Activated CD8-positive, alpha-beta T cell treated with anti-CD3 and anti-CD28 coated beads, Interleukin-2, amount 10 ng/mL, durations not matched to agents 7 days and 5 days (primary cell): ENCODE measurements at places on chromosomes 11 and 22. TPM values are rescaled to one million over a fixed set of nuclear protein-coding genes. Genes with fewer than 3 reads are reported as not detected.

The IRAG1 gene
- total RNA-seq: not detected

The CKAP5 gene
- 174 TPM for total RNA-seq

DNA sequence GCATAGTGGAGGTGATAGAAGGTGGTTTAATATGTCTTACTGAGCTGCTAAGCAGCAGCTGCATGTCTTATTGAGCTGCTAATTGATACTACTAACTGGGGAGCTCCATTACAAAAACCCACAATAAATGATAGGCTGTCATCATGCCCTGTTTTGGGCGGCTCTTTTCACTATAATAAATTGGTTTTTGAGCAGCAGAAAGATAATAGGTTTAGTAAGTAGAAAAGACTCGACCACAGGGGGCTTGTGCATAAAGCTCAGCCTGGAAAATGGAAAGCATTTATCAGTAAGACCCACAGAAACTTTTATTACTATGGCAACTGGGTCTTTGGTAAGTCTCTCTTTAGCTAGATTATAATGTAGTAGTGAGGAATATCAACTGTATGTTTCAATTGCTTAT lies 117.6 kb downstream of the LDLRAD3 start:
- H3K36me3 ChIP-seq: no peaks in the 10 kb centered on the region
- H3K4me3 ChIP-seq: no peak overlapping the region
- no peaks in the 10 kb centered on the region for H3K4me1 ChIP-seq
- DNase-seq: no peak

- peaks cover 4% of the 10 kb centered on the region for H3K27me3 ChIP-seq
- H3K36me3 ChIP-seq: no peaks in the 10 kb centered on the region
- H3K4me1 ChIP-seq: no peaks in the 10 kb centered on the region
- H3K27ac ChIP-seq: no peak overlapping the region
These were observed 118.2 kb upstream of the CSNK2A3 start for GRCh38 chr11:11471201-11471600.

GRCh38 chr11:50075856-50076255 lies 43.2 kb downstream of the OR4C45 start:
- no peak overlapping the region for H3K4me3 ChIP-seq
- no peaks in the 10 kb centered on the region for H3K27me3 ChIP-seq
- no peak overlapping the region for H3K27ac ChIP-seq
- no peaks in the 10 kb centered on the region for H3K36me3 ChIP-seq
- H3K4me1 ChIP-seq: no peaks in the 10 kb centered on the region

- H3K4me1 ChIP-seq: no peaks in the 10 kb centered on the region
- H3K36me3 ChIP-seq: no peaks in the 10 kb centered on the region
- no peak overlapping the region for H3K4me3 ChIP-seq
- H3K27ac ChIP-seq: no peak overlapping the region
- H3K27me3 ChIP-seq: peaks cover 26% of the 10 kb centered on the region
These were observed 85.8 kb upstream of the SC5D start for GRCh38 chr11:121206810-121207209.

GRCh38 chr11:117037975-117038350 lies 60.3 kb downstream of the SIK3 start:
- peak overlapping the region; percentile 31 for H3K27ac ChIP-seq
- H3K36me3 ChIP-seq: no peaks in the 10 kb centered on the region
- H3K4me1 ChIP-seq: peaks cover 15% of the 10 kb centered on the region
- no peaks in the 10 kb centered on the region for H3K27me3 ChIP-seq
- no peak for DNase-seq

The SLC22A25 gene
- not detected for total RNA-seq

The LDHAL6A gene
- total RNA-seq: not detected

The API5 gene
- 108 TPM for total RNA-seq

The BEST1 gene
- total RNA-seq: not detected

The FXYD2 gene
- total RNA-seq: 24.3 TPM

The NCAM1 gene
- 1.4 TPM for total RNA-seq

- H3K4me3 ChIP-seq: no peak overlapping the region
- peaks cover 9% of the 10 kb centered on the region for H3K27me3 ChIP-seq
- no peak for DNase-seq
- peaks cover 2% of the 10 kb centered on the region for H3K4me1 ChIP-seq
- H3K36me3 ChIP-seq: no peaks in the 10 kb centered on the region
These were observed 123.6 kb upstream of the TIMP3 start for GRCh38 chr22:32677876-32678275.

DNA sequence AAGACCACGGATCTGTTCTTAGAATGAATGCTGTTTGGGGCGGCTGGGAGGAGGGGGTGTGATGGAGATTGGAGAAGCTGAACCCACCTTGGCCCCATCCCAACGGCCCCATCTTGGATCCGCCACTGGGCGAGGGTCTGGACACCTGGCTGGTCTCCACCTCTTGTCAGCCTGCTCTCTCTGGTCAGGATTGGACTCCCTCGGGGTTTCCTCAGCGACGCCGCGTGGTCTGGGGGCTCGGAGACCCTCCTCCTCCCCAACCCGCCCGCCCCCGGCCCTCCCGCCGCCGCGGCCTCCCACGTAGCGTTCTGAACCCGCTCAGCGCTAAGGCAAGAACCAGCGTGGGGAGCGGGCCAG lies 4.3 kb upstream of the FLI1 start:
- no peaks in the 10 kb centered on the region for H3K36me3 ChIP-seq
- no peak overlapping the region for H3K27ac ChIP-seq
- peaks cover 60% of the 10 kb centered on the region for H3K4me1 ChIP-seq
- H3K4me3 ChIP-seq: no peak overlapping the region
- no peak for DNase-seq

The GGT5 gene
- 0.29 TPM for total RNA-seq

DNA sequence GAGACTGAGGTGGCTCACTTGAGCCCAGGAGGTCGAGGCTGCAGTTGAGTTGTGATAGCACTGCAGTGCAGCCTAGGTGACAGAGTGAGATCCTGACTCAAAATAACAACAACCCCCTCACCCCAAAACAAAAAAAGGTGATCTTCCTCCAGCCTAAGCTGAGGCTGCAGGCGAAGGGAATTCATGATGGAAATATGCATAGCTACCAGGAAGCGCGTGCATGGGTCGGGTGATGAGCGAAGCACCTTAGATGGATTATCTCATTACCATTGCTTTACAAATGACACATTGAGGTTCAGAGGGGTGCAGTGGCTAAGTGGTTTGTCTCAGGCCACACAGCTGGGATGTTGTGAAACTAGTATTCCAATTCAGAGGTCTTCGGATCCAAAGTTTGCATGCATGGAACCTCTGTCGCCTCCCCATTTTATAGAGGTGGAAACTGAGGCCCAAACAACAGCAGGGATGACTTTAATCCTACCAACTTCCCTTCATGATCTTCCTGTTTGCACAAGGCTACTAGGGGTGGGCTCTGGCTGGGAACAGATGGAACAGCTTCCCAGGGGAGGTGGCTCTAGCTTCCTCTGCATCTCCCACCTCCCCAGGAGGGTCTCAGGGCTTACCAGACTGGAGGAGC lies 4.6 kb downstream of the SLC29A2 start:
- no peak overlapping the region for H3K27ac ChIP-seq
- H3K36me3 ChIP-seq: peaks cover 3% of the 10 kb centered on the region
- H3K4me3 ChIP-seq: no peak overlapping the region
- no peaks in the 10 kb centered on the region for H3K27me3 ChIP-seq
- peaks cover 13% of the 10 kb centered on the region for H3K4me1 ChIP-seq
- no peak for DNase-seq

The APOA5 gene
- total RNA-seq: not detected

DNA sequence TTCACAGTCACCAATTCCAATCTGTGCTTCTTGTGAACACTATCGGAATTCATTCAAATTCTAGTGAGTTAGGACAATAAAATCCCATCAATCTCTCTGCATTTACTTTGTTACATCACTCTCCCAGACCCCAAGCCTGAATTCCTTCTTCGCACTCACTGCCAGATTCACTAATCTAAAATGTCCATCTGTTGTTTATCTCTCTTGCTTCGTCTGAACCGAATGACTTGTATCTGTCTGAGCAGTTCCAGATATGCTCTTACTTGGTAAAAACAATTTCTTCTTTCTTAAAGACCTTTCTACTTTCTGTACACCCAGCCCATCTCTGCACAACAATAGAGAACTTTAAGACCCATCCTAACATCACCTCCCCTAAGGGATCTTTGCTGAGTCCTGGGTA lies 7.0 kb downstream of the MMP10 start:
- DNase-seq: no peak
- H3K4me3 ChIP-seq: no peak overlapping the region
- H3K36me3 ChIP-seq: no peaks in the 10 kb centered on the region
- H3K4me1 ChIP-seq: no peaks in the 10 kb centered on the region
- H3K27me3 ChIP-seq: peaks cover 4% of the 10 kb centered on the region

- no peak for DNase-seq
- H3K4me3 ChIP-seq: no peak overlapping the region
- H3K4me1 ChIP-seq: no peaks in the 10 kb centered on the region
- no peak overlapping the region for H3K27ac ChIP-seq
- H3K36me3 ChIP-seq: no peaks in the 10 kb centered on the region
These were observed 23.7 kb upstream of the SLC36A4 start for GRCh38 chr11:93221539-93221938.

- H3K27ac ChIP-seq: no peak overlapping the region
- no peak for DNase-seq
These were observed 111.6 kb downstream of the NTM start for GRCh38 chr11:131481971-131482370.

The TYMP gene
- total RNA-seq: 71.8 TPM

GRCh38 chr11:110903830-110904229 lies 191.6 kb upstream of the ARHGAP20 start:
- H3K4me3 ChIP-seq: no peak overlapping the region
- DNase-seq: no peak
- peaks cover 20% of the 10 kb centered on the region for H3K4me1 ChIP-seq
- H3K36me3 ChIP-seq: peaks cover 15% of the 10 kb centered on the region

The FUT4 gene
- 7.0 TPM for total RNA-seq

The CECR2 gene
- not detected for total RNA-seq

The TFIP11 gene
- total RNA-seq: 57.7 TPM

The CD248 gene
- total RNA-seq: 80.8 TPM

- H3K27me3 ChIP-seq: peaks cover 16% of the 10 kb centered on the region
- H3K4me3 ChIP-seq: no peak overlapping the region
- no peaks in the 10 kb centered on the region for H3K4me1 ChIP-seq
- no peaks in the 10 kb centered on the region for H3K36me3 ChIP-seq
- no peak overlapping the region for H3K27ac ChIP-seq
These were observed 87.7 kb upstream of the BIRC3 start for GRCh38 chr11:102229510-102230123.

- no peak overlapping the region for H3K4me3 ChIP-seq
- DNase-seq: no peak
- H3K4me1 ChIP-seq: no peaks in the 10 kb centered on the region
- peaks cover 6% of the 10 kb centered on the region for H3K27me3 ChIP-seq
- no peak overlapping the region for H3K27ac ChIP-seq
- no peaks in the 10 kb centered on the region for H3K36me3 ChIP-seq
These were observed 60.5 kb downstream of the APIP start for GRCh38 chr11:34855754-34856095.

- peaks cover 11% of the 10 kb centered on the region for H3K27me3 ChIP-seq
- no peak for DNase-seq
- no peak overlapping the region for H3K27ac ChIP-seq
- H3K4me3 ChIP-seq: no peak overlapping the region
These were observed 24.3 kb upstream of the MRGPRX2 start for GRCh38 chr11:19084661-19085315.

DNA sequence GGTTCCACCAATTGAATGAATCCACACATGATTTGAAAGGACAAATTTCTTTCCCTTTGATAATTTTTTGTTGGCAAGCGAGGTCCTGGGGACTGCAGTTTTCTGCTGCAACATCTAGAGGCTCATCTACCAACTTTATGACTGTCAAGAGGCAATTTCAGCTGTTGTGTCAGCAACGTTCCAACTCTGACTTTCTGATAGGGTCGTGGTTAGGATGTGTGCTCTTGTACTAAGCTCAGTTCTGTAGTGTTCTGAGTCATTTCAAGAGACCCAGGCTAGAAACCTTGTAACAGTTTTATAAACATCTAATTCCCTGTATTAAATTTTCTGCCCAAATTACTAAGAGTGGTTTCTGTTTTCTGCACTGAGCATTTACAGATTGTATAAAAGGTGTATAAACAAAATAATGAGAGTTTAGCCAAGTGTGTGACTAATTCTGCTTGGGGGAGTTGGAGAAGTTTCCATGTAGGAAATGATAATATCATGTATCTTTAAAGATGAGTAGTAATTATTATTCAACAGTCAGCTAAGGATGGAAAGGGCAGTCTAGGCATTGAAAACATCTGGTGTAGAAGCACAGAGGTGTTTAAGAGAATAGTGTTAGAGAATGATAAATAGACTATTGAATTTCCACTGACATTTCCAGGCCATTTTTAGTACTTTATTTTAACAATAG lies 72.2 kb downstream of the RBMXL2 start:
- DNase-seq: no peak
- H3K4me1 ChIP-seq: no peaks in the 10 kb centered on the region
- H3K36me3 ChIP-seq: no peaks in the 10 kb centered on the region
- H3K27ac ChIP-seq: no peak overlapping the region
- no peak overlapping the region for H3K4me3 ChIP-seq

The ACRV1 gene
- total RNA-seq: not detected

GRCh38 chr11:14361951-14362350 lies 3.0 kb upstream of the RRAS2 start:
- H3K27ac ChIP-seq: no peak overlapping the region
- H3K4me1 ChIP-seq: peaks cover 52% of the 10 kb centered on the region
- DNase-seq: no peak
- H3K36me3 ChIP-seq: peaks cover 8% of the 10 kb centered on the region
- no peak overlapping the region for H3K4me3 ChIP-seq

DNA sequence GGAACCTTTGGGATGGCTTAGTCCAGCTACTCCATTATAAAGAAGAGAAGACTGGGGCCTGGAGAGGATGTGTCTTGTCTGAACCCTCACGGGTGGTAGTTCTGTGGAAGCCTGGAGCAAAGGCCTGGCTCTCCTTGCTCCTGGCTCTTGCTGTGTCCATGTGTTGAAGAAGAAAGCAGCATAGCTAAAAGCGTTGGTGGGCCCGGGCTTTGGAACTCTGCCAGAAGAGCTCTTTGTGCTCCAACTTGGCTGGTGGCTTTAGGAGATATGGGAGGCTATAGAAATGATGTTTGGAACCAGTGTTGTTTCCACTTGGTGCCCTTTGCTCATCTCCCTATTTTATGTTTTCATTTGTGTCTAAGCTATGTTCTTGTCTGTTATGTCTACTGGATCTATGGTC lies 131.1 kb downstream of the DBX1 start:
- H3K36me3 ChIP-seq: no peaks in the 10 kb centered on the region
- no peak overlapping the region for H3K27ac ChIP-seq
- peaks cover 2% of the 10 kb centered on the region for H3K27me3 ChIP-seq
- no peak overlapping the region for H3K4me3 ChIP-seq
- DNase-seq: no peak
- no peaks in the 10 kb centered on the region for H3K4me1 ChIP-seq

GRCh38 chr11:12159351-12160099 lies 49.1 kb downstream of the MICAL2 start:
- no peaks in the 10 kb centered on the region for H3K27me3 ChIP-seq
- no peak overlapping the region for H3K4me3 ChIP-seq
- no peak overlapping the region for H3K27ac ChIP-seq
- peaks cover 62% of the 10 kb centered on the region for H3K4me1 ChIP-seq
- H3K36me3 ChIP-seq: peaks cover 8% of the 10 kb centered on the region

- H3K27ac ChIP-seq: no peak overlapping the region
- no peak for DNase-seq
- peaks cover 5% of the 10 kb centered on the region for H3K4me1 ChIP-seq
These were observed 40.9 kb downstream of the SERPINH1 start for GRCh38 chr11:75602951-75603350.
